ENCODE measurements at places on chromosomes 2 and 18.

DNA sequence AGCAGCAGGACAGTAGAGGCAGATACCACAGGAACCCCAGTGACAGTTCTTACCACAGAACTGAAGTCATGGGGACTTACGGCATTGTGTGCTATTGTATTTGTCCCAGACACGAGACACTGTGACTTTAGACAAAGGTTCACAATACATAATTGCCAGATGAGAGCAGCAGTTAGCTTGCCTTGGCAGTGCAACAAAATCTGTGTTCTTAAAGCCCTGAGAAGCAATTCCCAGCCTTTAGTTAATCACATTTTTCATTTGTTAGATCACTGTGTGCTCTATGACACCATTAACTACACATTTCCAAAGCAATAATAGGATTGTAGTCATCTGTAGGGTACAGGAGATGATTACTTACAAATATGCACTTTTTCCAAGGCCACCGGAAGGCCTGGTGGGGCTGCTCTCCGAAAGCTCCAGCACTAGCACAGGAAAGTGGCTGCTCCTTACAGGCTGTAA, 97.5 kb upstream of the LDLRAD4 start:
- DNase-seq: no peak

- DNase-seq: no peak
Observed at GRCh38 chr18:7577706-7578105, 10.6 kb downstream of the PTPRM start.

GRCh38 chr2:102417946-102418345, 5.0 kb upstream of the IL18RAP start:
- no peak for DNase-seq

GRCh38 chr2:73285159-73285739, 971 bp upstream of the FBXO41 start:
- peak; percentile 12 for DNase-seq

DNA sequence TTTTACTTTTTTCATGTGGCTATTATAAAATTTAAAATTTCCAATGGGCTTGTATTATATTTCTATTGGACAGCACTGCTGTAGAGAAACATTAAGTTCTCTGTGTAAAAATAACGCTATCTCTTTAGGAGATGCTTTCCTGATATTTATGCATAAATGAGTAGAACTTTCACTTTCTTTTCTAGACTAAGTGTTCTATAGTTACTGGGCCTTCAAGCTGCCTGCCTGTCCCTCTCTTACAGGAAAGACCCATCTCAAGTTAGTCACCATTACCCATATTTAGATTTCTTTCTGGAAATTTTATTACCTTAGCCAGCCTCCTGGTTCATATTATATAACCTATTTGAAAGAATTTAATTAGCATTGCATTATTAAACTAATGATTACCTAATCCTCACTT, 4.8 kb downstream of the ITGA4 start:
- no peak for DNase-seq

GRCh38 chr2:240876035-240876474, 7.4 kb downstream of the AGXT start:
- no peak for DNase-seq

DNA sequence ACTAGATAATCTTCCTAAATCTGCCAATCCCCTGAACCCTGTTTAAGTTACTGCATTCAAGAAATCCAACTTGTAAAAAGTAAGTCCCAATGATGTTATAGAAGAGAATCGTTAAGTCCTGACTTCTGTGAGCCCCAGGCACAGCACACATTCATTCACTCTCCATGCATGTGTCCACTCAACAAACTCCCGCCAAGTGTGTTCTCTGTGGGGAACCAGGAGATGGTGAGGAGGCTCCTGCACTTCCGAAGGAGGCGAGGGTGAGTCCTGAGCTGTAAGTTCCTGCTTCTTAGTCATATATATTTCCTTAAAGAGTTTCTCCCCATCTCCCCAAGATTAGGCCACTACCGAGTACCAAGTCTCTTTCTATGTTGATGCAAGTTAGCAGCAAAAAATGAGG, 635.0 kb upstream of the ID2 start:
- no peak for DNase-seq

DNA sequence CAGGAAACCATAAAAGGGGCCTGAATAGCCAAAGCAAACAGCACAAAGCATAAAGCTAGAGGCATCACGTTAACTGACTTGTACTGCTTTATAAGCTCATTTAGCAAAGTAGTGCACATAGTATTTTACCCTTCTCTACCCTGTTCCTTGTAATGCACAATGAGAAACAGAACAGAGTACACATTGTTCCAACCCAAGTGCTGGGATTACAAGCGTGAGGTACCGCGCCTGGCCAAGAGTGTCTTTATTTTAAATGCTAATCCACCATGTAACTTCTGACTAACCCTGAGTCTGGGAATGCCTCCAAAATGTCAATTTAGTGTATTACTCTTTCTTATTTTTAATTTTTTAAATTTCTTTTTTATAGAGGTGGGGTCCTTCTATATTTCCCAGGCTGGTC, 46.4 kb upstream of the STON1 start:
- no peak for DNase-seq

DNA sequence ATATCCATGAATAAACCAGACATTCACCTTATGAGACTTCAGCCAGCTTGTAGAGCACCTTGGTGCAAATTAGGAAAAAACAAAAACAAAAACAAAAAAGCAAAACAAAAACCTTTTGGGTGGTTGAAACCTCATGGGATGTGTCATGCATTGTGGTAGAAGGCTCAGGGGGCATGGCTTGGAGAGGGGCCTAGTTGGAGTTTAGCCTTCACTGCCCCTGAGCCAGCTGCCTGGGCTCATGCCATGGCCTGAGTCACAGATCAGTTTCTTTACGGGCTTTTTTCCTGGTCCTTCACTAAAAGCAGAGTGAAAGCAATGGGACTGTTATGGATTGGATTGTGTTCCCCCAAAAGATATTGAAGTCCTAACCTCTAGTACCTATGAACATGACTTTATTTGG, 22.0 kb upstream of the DAPL1 start:
- DNase-seq: no peak

GRCh38 chr2:224958873-224959272, 83.4 kb downstream of the DOCK10 start:
- no peak for DNase-seq

DNA sequence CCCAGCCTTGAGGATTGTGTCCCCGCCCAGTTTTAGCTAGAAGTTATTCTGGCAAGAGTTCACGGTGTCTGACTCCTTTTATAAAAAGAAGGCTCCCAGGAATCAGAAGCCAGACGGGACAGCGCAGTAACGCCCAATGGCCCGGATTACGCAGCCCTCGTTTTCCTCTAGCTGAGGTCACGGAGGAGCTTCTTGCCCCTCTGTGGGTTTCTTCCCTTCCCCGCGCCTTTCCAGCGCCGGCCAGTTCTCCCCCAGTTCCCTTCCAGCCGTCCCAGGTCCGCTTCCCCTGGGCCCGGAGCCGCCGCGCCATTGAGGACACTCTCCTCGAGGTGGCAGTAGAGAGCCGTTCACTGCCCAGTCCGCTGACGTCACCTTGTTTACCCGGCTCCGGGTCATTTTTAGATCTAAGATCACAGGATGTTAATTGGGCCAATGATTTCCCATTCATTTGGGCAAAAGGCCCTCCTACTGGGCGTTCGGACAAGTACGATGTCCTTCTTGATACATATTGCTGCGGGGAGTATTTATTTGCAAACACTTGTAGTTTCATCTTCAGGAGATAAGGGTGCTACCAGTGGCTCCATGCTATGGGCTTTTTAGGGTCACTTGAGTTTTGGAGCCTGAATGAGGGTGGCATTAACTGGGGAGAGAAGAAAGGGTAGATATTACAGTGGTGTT, 81.5 kb upstream of the PPM1B start:
- DNase-seq: peak; percentile 89

DNA sequence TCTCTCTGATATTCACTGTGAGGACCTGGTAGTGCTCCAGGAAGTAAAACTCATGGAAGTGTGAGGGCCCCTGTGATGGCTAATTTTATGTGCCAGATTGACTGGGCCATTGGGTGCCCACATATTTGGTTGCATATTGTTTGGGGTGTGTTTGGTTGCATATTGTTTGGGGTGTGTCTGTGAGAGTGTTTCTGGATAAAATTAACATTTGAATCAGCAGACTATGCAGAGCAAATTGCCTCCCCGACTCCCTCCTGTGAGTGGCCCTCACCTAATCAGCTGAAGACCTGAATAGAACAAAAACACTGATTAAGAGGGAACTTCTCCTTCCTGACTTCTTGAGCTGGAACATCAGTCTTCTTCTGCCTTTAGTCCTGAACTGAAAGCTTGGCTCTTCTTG, 173.3 kb upstream of the LINC00305 start:
- DNase-seq: no peak

DNA sequence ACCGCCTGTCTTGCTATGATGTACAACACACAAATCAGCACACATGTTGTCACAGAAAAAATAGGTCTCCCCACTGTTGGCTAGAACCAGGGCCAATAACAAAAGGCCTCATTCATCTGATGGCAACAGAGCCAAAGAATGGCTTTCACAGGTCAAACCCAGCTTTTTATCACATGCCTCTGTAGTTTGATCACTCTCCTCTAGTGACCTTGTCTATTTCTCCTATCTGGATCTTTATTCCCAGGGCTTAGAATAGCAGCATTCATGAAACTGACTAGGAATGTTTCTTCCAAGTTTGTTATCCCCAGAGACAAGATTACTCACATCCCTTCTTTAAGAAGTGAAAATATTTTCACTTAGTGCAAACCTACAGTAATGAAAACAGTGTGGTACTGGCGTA, 285.8 kb upstream of the GYPC start:
- DNase-seq: no peak

DNA sequence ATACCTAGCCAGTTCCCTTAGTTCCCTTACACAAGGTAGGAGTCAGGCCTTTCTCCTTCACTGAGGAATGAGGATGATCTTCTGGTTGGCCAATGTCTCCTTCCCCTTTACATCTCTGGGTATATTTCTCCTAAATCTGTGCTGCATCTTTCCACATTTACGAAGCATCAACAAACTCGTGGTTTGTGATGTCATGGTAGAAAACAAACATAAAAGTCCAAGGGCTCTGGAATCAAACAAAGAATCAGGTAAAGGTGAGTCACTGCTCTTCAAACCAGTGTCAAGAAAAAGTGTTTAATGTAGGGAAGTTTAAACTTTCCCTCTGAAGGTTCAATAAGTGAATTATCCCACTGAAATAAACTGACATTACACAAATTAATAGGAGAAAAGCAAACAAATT, 122.9 kb downstream of the METTL8 start:
- DNase-seq: no peak
